NCI-H2107 (cell line): ENCODE measurements at places on chromosomes 13 and 19.

DNA sequence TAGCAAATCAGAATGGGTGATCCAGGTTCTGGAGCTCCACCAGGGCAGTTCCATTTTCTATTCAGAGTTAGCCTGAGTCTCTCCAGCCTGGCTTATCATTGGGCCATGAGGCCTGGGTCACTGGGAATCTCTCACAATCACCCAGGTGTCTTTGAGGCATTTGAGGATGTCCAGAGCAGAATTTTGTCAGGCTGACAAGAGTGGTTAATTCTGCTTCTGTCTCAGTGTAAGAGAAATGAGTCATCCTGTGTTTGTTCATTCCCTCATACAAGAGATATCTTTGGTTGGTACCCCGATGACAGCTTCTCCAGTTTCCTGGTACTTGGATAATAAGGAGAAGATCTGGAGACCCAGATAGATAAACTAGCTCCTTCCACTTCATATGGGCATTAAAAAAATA is 10.4 kb downstream of the ZNF93 start:
- DNase-seq: no peak

DNA sequence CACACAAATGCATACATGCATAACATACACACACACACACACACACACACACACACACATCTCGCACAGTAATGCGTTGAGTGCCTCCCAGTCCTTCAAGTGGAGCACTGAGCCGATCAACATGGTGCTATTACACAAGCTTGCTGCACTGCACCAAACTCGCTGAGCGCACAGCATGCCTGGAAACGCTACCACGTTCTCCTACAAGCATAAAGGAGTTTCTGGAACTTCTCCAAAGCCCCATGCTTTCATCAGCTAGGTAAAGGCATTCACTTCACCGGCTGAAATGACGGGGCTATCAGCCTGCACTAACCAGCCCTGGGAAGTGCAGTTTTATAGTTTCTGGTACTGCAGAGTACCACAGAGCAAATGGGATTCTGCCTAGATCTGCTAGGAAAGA is 92.7 kb downstream of the FGF14 start:
- peak; percentile 3 for DNase-seq

DNA sequence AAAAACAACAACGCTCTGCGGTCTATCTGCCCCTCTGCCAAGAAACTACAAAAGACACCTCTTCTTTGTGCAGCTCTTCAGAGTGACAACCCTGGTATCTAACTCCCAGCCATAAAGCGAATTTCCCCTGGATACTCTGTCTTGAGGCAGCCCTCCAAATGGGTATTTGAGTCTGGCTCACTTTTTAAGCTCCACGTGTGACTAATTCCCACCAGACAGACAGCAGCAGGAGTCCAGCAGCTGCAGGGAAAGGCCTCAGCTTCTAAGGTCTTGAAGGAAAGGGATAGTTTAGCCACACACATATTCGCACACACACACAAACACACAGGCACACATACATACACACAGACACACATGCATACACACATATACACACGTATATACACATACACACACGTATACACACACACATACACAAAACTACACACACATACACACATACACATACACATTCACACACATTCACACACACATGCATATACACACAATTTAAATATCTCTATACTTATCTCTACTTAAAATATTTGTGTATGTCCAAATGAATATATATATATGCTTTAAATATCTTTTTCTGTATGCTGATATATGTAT is 188.8 kb downstream of the TSHZ3 start:
- no peak for DNase-seq

DNA sequence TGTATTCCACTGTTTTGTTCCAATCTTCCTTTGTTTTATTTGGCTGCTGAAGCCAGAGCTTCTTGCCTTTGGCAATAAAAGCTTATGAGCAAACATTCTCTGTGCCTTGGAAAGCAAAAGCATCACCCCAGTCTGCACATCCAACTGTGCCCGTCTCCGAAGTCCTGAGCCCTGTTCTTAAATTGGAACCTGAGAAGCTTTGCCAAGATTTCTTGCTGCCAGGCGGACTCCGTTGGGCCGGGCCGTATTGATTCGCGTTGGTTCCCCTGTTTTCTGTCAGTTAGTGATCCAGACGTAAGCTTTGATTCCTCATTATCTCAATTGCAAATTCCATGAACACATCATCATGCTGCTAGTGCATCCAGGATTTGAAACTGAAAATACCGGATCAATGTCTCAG is 793.0 kb downstream of the OLFM4 start:
- no peak for DNase-seq

- no peak for DNase-seq
Measured at GRCh38 chr19:4327877-4328242, 10.8 kb downstream of the STAP2 start.

- DNase-seq: no peak
Measured at GRCh38 chr19:309206-309565, 18.0 kb upstream of the PLPP2 start.

DNA sequence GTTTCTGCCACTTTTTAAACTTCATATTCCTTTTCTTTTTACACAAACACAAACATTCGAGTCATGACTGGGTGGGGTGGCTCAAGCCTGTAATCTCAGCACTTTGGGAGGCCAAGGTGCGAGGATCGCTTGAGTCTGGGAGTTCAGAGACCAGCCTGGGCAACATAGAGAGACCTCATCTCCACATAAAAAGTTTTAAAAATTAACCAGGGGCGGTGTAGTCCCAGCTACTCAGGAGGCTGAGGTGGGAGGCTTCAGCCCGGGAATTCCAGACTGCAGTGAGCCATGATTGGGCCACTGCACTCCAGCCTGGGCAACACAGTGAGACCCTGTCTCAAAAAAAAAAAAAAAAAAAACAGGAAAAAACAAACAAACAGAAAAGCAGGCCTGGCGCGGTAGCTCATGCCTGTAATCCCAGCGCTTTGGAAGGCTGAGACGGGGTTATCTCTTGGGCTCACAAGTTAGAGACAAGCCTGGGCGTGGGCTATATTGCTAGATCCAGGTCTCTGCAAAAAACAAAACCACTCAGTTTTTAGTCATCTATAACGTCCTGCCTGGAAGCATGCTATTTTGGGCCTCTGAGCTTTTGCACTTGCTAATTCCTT is 583 bp upstream of the BAX start:
- DNase-seq: no peak

DNA sequence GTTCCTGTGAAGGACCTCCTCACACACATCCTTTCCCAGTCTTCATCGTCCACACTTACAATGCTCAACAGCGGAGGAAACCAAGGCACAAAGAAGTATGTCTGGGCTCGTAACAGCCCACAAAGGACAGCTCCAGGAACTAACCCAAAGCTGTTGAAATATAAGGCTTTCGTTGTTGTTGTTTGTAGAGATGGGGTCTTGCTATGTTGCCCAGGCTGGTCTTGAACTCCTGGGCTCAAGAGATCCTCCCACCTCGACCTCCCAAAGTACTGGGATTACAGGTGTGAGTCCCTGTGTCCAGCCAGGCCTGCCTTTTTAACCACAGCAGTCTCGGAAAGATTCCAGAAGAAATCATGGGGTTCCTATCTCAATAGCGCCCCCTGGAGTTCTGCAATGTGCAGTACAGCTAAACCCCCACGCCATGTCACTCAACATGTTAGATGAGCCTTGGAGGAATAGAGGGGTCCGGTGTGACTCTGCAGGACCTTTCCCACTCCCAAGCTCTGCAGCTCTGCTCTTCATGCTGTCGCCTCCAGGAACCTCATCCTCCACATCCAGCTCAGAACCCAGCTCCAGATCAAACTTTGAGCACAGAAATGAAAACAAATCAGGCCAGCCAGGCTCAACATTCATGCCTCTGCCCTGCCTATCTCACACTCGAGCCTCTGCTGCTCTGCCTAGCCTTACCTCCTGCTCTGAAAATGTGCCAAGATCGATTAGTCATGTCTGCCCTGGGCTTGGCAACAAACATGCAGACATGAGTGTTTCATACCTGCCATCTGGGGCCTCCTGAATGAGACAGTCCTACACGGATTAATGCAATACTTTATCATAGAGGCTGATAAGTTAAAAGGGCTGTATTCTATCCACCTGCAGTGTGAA is 7.5 kb downstream of the PLA2G4C start:
- no peak for DNase-seq
